IPS-NIHi11 (cell line): ENCODE measurements at places on chromosomes 5 and 9.

GRCh38 chr5:68215898-68216244 lies 315 bp downstream of the PIK3R1 start:
- DNase-seq = no peak

DNA sequence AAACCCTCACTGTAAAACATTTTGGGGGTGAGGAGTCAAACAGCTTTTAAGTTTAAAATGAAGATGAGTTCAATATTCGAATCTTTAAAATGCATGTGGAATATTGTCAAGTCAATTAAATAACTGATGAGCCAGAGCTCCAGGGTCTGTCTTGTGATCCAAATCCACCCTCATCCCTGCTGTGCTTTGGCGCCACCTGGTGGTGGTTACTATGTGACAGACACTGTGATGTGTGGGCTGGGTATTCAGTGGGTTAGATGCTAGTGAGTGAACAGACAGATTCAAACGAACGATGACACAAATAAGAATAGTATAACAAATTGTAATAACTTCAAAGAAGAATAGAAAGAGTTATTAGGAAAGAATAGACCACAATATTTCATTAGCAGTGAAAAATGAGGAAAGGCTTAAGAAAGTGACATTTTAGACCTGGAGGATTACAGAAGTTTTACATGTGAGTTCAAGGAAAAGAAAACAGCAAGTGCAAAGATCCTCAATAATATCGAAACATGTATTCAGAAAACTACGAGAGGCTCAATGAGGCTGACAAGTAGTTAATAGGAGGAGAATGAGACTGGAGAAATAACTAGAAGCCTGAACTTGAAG lies 51.4 kb upstream of the CHSY3 start:
- DNase-seq = peak; percentile 76

- DNase-seq = no peak
These were observed 624.9 kb upstream of the GRAMD2B start for GRCh38 chr5:125798307-125798706.

GRCh38 chr9:137967280-137967953 lies 89.8 kb downstream of the CACNA1B start:
- DNase-seq = no peak

DNA sequence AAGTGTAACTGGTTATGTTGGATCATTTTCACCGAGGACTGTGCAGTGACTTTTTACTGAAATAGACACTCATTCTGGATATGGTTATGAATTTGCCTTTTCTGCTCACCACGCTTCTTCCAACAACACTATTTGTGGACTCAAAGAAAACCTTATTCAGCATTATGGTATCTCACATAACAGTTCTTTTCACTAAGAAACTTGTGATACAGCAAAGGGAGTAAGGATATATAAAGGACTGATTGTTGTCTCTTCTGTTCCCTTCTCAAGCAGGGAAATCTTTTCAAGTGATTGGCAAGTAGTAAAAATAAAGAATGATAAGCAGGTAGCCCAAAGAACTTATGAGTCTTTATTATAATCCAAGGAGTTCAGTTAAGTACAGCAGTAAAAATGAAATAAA lies 131.5 kb upstream of the SV2C start:
- no peak for DNase-seq

GRCh38 chr5:65320250-65320649 lies 161.5 kb downstream of the ADAMTS6 start:
- no peak for DNase-seq

DNA sequence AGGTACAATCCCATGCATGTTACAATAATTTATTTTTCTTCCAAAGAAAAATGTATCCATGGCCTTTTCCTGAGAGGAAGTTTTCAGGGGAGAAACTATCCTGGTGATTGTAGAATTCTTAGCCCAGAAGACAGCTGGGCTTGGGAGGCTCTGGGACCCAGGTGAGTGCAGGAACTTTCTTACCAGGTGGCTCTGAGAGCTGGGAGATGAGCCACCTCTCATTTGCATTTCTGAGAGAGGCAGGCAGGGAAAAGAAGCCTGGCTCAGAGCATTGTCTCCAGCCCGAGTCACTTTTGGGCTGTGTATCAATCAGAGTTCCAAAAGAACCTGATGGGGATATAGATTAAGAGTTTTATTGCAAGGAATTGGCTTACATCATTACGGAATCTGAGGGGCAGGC lies 52.7 kb downstream of the ALG2 start:
- peak; percentile 38 for DNase-seq

DNA sequence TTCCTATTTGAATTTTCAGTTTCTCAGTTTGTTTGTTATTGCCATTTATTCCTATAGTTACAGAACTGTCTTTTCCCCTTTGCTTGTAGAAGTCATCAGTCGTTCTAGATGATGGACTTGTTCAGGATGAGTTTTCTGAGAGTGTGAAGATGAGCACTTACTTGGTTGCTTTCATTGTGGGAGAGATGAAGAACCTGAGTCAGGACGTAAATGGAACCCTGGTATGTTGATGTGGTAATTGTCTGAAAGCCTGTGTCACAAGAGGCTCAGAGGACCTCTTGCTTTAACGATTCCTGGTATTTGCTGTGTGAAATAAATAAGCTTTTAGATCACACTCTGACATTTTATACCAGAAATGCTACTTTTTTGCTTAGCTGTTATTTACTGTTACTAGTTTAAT lies 50.6 kb downstream of the LNPEP start:
- DNase-seq = no peak

DNA sequence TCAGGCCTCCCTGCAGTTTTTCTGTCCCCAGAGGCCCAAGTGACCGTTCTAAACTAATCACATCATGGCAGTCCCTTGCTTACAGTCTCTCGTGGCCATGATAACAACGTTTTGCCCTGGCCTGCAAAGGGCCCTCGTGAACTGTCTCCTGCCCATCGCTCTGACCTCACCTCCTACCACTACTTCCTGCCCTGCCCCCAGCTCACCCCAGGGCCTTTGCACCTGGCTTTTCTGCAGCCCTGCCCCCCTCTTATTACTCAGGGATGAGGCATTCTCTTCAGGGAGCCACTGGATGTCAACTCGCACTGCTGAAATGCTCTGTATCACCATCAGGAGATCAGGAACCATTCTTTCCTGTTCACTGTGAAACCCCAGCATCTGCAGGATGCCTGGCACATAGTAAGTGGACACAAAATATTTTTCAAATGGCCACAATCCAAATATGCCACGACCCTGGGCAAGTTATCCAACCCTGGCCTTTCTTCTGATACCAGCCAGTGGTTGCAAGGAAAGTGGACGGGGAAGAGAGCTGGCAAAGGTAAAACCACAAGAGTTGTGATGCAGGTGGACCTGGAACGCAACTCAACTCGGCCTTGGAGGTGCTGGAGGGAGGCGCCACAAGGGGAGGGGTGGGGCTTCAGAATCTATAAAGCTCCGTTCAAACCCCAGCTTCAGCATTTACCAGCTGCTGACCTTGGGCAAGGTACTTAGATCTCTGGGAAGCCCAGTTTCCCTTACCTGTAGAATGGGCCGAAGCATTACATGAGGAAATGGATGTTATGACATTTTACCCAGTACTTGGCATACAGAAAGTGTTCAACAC lies 1.7 kb downstream of the SNCB start:
- no peak for DNase-seq

GRCh38 chr9:68897577-68898145 lies 116.3 kb downstream of the PRKACG start:
- no peak for DNase-seq

DNA sequence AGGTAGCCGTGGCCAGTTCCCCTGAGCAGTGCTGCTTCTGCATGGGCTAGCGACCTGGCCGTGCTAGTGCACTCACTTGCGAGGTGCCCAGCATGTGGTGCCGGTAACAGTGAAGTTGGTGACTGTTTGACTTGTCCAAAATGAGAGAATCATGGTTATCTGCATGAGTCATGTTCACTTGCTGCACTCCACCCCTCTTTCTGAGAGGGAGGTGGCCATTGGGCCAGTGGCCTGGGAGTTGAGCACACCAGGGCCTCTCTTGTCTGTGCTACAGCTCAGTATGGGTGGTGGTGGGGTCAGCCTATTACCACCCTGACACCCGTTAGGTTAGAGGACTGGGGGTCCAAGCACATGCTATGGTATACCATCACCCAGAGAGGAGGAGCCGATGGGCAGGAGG lies 55.4 kb upstream of the GARNL3 start:
- no peak for DNase-seq

DNA sequence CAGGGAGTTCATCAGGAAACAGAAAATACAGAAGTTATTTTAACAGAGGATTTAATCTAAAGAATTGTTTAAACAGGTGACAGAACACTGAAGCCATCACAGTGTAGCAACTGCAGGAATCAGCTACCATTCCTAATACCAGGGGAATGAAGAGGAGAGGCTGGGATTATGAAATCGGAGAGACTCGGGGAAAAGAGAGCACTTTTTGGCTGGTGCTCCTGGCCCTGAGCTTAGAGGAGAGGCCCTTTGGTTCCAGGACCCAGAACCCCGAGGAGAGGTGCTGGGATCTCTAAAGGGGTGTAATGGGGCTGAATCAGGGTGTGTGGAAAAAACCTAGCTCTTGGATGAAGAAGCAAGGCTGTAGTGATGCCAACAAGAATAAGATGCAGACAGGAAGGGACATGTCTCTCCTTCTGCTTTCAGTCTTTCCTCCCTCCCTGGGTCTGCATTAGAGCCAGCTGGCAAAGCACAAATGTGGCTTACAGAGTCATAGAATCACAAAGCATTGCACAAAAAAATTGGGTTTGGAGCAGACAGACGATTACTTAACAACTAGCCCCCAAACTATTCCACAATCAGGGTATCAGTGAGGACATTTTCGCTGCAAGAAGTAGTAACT lies 11.6 kb upstream of the SFXN1 start:
- DNase-seq = no peak

DNA sequence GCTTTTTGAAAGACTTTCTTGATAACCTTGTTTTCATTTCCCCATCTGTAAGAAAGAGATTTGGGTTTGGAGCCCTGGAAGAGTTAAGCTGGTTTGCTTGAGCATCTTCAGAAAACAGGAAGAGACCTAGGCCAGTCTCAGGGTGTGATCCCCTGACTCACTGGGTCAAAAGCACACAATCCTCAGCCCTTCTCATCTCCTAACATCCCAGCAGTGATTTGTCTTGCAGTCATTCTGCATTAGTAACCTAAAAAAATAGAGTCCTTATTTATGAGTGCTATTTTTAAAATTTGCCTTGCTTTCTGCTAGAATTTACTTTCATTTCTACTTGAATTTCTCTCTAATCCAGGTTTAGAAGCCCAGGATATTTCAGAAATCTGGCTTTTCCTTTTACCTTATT lies 16.4 kb upstream of the ARSB start:
- DNase-seq = no peak

GRCh38 chr5:132498686-132499271 lies 8.2 kb upstream of the IRF1 start:
- no peak for DNase-seq

- DNase-seq = no peak
These were observed 5.3 kb upstream of the ACSL6 start for GRCh38 chr5:132016721-132017250.

GRCh38 chr5:81838307-81838906 lies 87.5 kb upstream of the SSBP2 start:
- peak; percentile 39 for DNase-seq

DNA sequence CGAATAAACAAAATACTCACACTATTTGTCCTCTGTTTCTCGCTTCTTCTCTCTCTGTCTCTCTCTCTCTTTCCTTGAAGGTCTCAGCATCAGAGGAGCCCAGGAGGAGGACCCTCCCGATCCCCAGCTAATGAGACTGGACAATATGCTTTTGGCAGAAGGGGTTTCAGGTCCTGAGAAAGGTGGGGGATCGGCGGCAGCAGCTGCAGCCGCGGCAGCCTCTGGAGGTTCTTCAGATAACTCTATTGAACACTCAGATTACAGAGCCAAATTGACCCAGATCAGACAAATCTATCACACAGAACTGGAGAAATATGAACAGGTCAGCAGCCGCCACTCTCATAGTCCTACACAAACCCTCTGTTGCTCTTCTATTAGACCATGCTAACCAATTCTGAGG lies 168.4 kb downstream of the PBX3 start:
- no peak for DNase-seq

GRCh38 chr9:130640681-130641080 lies 23.7 kb upstream of the PRDM12 start:
- no peak for DNase-seq

- no peak for DNase-seq
These were observed 7.3 kb upstream of the FCN1 start for GRCh38 chr9:134925011-134925511.

- DNase-seq = no peak
These were observed 128.8 kb upstream of the FBXL7 start for GRCh38 chr5:15371184-15371583.

GRCh38 chr5:77958642-77959330 lies 182.6 kb upstream of the TBCA start:
- peak; percentile 40 for DNase-seq

GRCh38 chr9:18331808-18332209 lies 142.1 kb upstream of the ADAMTSL1 start:
- DNase-seq = no peak

DNA sequence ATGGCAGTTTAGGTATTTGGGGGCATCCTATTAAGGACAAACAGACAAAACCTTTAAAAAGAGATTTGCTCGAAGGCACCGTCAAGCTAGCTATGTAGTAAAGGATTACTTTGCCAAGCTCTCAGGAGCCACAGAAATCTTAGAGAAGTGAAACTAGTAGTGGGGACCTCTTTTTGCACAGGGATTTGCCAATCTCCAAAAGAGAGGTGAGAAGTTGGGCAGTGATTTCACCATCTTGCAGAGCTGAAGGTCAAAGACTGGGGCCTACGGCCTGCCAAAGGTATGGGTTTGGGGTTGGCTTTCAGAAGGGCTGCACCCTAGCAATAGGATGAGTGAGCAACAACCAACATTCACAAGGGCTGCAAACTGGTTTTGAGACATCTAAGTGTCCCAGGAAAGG lies 1.6 kb upstream of the FCN1 start:
- no peak for DNase-seq

DNA sequence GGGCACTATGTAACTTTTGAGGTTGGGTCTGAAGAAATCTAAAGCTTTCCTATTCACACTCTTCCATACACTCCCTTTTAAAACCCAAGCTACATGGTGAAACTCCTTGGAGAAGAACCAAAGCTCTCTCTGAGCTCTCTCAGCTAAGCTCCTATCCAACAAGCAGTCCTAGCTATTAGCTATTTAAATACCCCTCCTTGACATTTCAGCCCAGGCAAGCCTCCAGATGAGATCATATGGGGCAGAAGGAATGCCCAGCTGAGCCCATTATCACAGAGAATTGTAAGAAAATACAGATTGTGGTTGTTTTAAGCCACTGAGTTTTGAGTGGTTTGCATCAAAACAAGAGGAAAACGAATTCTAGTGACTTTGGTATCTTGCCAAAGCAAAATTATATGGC lies 15.2 kb downstream of the HSPB3 start:
- DNase-seq = no peak

- DNase-seq = no peak
These were observed 39.0 kb downstream of the FAM78A start for GRCh38 chr9:131237291-131237690.

DNA sequence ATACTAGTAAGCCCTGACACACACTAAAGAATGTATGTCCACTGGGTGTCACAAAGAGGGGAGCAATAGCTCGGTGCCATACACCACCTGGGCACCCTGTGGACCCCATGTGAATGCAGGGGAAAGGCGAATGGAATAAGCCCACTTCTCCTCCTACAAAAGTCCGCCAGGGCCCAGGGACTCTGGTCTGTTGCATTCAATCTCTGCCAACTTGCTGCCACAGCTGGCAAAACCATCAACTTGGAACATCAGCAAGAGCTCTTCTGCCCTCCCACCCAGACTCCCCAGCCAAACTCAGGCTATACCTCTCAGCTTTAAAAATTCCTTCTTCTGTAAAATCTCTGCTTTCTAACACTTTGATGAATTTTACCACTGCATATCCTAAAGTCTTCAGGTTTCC lies 54.5 kb downstream of the PFDN1 start:
- no peak for DNase-seq

GRCh38 chr5:139708877-139709581 lies 60.9 kb downstream of the CXXC5 start:
- DNase-seq = peak; percentile 78

- DNase-seq = no peak
These were observed 45.3 kb upstream of the FOXE1 start for GRCh38 chr9:97807681-97808080.
